ENCODE measurements at places on chromosomes 2 and 18. TPM values are rescaled to one million over a fixed set of nuclear protein-coding genes. Genes with fewer than 3 reads are reported as not detected.

DNA sequence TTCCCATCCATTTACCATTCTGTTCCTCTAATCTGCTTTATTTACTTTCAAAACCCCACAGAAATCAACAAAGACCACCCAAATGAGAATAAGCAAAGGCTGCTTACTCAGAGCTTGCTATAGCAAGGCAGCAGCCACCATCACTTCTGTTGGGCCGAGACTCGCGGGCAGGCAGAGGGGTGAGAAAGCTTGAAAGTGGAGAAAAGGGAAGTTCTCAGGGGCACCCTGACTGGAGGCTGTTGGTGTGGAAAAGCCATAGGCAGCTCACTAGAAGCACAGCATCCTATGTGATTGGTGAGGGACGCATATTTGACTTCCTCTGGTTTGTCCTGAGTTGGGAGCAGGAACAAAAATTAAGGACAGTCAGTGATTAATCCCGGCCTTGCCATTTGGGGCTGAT is 269.7 kb upstream of the THSD7B start:
- DNase-seq: no peak
- no peaks in the 10 kb centered on the region for H3K27me3 ChIP-seq
- no peak overlapping the region for H3K27ac ChIP-seq
- H3K36me3 ChIP-seq: no peaks in the 10 kb centered on the region

DNA sequence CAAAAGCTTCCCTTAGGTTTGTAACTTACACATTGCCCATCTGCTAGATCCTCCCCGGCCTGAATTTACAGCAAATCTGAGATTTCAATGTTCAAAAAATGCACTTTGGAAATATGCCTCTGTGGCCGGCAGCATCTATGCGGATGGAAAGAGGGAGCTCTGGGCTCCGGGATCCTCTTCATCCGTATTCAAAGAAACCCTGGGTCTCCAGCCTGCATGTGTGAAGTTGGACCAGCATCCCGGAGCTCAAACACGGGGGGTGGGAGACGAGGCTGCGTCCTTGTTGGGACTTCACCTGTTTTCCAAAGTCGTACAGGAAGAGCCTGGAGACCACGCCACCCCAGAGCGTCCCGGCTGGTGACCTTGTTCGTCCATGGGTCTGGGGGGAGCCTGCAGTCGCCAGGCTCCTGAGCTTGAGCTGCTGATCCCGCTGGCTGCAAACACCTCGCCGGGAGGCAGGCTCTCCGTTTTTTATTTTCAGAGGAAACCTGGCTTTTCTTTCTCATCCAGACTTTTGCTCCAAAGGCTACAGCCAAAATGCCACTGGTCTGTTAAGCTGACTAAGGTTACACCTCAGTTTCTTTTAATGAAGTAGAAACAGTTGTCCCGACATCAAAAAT is 77.4 kb downstream of the PTGR3 start:
- H3K4me1 ChIP-seq: no peaks in the 10 kb centered on the region
- peak; percentile 37 for DNase-seq
- no peaks in the 10 kb centered on the region for H3K27me3 ChIP-seq
- no peak overlapping the region for H3K4me3 ChIP-seq
- no peak overlapping the region for H3K27ac ChIP-seq

DNA sequence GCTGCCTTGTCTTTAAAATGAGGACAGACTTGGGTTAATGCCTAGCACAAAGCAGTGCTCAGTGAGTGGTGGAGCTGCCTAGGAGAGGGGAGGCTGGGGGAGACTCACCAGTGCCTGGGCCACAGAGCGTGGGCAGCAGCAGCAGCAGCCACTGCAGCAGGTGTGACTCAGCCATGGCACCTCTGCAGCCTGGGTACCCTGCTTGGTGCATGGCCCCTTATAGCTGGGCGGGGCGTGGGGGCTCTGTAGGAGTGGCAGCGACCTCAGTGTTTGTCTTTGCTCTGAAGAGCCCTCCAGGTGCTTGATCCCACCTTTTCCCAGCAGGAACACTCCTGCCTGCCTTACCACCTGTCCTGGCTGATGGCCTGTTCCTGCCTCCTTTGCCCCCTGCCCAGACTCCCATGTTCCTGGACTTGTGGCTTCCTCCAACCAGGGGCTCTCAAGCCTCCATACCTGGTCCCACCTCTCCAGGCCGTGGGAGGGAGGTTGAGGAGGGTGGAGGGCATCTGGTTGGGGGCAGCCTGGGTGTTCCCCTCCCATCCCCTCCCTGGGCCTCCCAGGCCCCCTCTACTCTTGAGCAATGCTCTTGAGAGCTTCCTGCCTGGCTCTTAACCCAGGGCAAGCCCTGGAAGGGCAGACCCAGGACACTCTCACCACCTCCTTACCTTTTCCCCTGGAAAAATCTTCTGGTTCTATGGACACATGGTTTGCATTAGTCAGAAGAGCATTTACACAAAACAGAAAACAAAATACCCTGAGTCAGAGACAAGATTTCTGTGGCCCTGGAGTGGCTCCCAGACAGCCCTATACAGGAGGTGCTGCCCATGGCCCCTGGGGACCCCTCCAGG is at the start of gene SFTPB:
Gene SFTPB, minus strand, starts transcription at position 191 of the 848 bp plus-strand sequence. Its CDS starts 16 bp downstream, at position 175.
- no peaks in the 10 kb centered on the region for H3K36me3 ChIP-seq
- H3K4me3 ChIP-seq: no peak within 1 kb of the TSS
- H3K27ac ChIP-seq: no peak within 1 kb of the TSS
- H3K27me3 ChIP-seq: no peaks in the 10 kb centered on the region
- no peak for DNase-seq

DNA sequence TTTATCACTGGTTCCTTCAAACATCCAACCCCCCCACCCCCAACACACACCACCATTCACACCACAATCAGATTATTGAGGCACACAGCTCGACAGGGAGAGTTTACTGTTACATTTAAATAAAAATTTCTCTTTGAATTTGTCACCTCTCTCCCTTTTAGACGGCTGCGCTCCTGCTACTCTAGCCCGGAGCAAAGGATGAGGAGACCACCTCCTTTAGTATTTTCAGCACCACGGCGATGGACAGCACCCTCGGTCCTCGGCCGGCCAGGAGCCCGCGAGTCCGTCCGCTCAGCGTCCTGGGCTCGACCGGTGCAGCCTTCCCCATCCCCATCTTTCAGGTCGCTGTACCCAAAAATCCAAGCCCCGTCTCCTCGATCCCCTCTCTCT is 892 bp downstream of the CELF4 start:
- DNase-seq: peak; percentile 44
- H3K27me3 ChIP-seq: peaks cover 16% of the 10 kb centered on the region
- H3K4me3 ChIP-seq: no peak overlapping the region
- no peaks in the 10 kb centered on the region for H3K36me3 ChIP-seq
- peaks cover 16% of the 10 kb centered on the region for H3K4me1 ChIP-seq

DNA sequence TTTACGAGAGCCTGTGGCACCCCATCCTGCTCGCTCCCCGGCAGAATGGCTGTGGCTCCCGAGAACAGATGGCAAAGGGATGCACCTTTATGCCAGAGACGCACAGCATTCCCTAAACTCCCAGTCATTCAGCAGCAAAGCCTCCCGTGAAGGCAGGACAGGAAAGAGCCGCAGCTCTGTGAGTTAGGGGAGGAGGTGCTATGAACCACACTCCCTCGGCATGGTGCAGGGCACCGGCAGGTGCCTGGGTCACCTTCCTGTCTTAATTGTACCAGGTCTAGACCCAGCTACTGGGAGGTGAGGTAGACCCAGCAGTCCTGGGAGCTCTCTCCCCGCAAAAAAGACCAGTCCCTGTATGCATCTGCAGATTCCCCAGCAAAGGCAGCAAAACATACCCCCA is 149.8 kb downstream of the TWIST2 start:
- H3K4me3 ChIP-seq: no peak overlapping the region
- H3K36me3 ChIP-seq: no peaks in the 10 kb centered on the region
- DNase-seq: no peak
- peaks cover 3% of the 10 kb centered on the region for H3K27me3 ChIP-seq

DNA sequence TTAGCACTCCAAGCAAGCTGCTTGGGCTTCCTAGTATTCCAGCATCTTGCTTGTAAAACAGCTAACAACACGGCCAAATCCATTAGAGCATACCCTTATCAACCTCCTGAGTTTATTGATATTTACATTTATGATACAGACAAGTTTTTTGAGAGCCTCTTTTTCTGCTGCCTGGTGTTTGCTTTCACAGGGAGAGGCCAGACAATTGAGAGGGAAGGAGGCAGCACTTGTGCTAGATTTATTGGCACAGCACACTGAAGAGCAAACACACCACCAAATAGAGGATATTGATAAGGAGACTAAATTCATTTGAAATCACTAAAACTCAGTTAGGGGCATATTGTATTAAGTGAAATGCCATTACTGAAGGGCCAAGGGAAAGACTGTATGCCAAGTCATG is 1142.3 kb upstream of the FANCL start:
- H3K27ac ChIP-seq: no peak overlapping the region
- no peaks in the 10 kb centered on the region for H3K27me3 ChIP-seq
- DNase-seq: no peak
- no peak overlapping the region for H3K4me3 ChIP-seq
- H3K36me3 ChIP-seq: no peaks in the 10 kb centered on the region

GRCh38 chr2:189086250-189086649 is 93.3 kb downstream of the COL5A2 start:
- H3K36me3 ChIP-seq: no peaks in the 10 kb centered on the region
- no peak for DNase-seq
- H3K4me1 ChIP-seq: peaks cover 5% of the 10 kb centered on the region
- no peaks in the 10 kb centered on the region for H3K27me3 ChIP-seq
- H3K27ac ChIP-seq: no peak overlapping the region

DNA sequence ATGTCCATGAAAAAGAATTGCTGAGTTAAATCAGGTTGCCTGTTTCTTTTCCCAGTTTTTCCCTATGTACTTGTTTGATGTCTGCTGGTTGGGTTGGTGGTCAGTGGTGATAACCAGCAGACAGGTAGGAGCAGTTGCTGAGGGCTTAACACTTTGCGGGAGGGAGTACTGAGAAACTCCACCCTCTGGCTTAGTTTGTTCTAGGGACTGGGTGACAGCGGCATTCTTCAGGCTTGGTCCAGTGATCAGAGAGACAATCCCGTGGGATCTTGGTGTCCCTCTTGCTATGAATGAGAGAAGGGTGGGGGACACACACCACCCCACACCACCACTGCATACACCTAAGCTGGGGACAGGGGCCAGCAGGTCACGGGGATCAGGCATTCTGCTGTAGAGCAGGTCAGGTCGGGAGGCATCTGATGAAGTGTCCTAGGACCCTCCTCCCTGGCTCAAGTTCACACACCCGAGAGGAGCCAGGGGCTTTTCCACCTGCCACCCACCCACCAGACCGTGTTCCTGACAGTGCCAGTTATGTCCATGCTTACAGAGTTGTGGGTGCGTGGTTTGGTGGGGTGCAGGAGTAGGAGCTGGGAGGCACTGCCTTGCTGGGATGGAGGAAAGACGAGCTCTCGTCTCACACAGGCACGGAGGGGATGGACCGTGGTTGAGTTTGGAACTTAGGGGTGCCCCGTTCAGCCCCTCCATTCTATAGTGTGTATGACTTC is 21.3 kb upstream of the ALLC start:
- DNase-seq: no peak
- H3K27me3 ChIP-seq: no peaks in the 10 kb centered on the region
- H3K4me1 ChIP-seq: no peaks in the 10 kb centered on the region
- H3K4me3 ChIP-seq: no peak overlapping the region
- H3K36me3 ChIP-seq: no peaks in the 10 kb centered on the region
- no peak overlapping the region for H3K27ac ChIP-seq

- H3K4me1 ChIP-seq: no peaks in the 10 kb centered on the region
- no peak overlapping the region for H3K27ac ChIP-seq
- no peaks in the 10 kb centered on the region for H3K36me3 ChIP-seq
- no peak for DNase-seq
- H3K27me3 ChIP-seq: no peaks in the 10 kb centered on the region
Observed at GRCh38 chr2:132460781-132461180, 44.2 kb downstream of the GPR39 start.

- no peak for DNase-seq
- peaks cover 43% of the 10 kb centered on the region for H3K4me1 ChIP-seq
- H3K27me3 ChIP-seq: no peaks in the 10 kb centered on the region
- H3K4me3 ChIP-seq: no peak overlapping the region
- H3K27ac ChIP-seq: no peak overlapping the region
Observed at GRCh38 chr2:98474979-98475632, 30.4 kb downstream of the INPP4A start.

DNA sequence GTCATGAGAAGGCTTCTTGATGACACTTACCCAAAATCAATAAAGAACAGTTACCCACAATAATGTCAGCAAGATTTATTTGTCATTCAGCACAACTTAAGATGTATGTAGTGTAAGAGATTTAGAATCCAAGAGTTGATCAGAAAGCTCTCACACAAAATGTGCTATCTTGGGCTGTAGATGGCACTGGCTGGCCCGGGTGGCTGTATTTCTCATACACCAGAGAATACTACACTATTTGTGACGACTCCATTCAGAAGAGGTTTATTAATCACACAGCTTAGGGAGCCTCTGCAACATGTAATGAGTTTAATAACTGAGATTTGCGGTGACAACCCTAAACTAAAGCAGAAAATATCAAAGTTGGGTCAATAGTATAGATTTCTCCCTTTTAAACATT is 530.4 kb upstream of the KLHL29 start:
- no peak overlapping the region for H3K27ac ChIP-seq
- H3K27me3 ChIP-seq: no peaks in the 10 kb centered on the region
- H3K4me1 ChIP-seq: no peaks in the 10 kb centered on the region
- H3K36me3 ChIP-seq: no peaks in the 10 kb centered on the region
- no peak for DNase-seq

GRCh38 chr18:37778417-37779165 is 213.0 kb upstream of the CELF4 start:
- no peak overlapping the region for H3K4me3 ChIP-seq
- DNase-seq: peak; percentile 89
- no peak overlapping the region for H3K27ac ChIP-seq

DNA sequence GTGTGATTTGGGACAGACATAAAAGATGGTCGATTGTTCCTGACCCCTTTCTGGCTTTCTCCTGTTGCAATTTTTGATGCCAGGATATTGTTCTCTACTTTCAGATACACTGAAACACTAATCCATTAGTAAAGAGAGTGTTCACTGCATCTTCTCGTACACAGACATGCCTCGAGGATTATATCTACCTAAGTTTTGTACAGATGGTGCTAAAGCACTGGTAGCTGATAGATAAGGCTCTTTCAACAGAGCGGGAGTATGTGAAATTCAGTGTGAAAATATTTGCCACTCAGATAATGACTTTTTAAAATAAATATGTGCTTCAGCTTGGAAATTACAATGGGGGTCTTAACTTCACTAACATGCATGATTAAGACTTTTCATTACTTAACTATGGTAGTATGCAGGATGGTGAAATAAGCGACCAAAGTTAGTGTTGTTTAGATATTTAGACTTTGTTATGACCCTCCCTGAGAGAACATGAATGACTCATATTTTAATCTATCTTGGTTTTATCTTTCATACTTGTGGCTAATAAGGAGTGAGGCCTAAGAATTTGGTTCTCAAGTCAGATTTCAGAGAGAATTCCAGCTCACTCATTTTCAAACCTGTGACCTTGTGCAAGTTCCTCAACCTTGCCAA is 474.9 kb downstream of the NRXN1 start:
- no peaks in the 10 kb centered on the region for H3K4me1 ChIP-seq
- no peak overlapping the region for H3K4me3 ChIP-seq
- no peaks in the 10 kb centered on the region for H3K36me3 ChIP-seq
- DNase-seq: no peak

The CYP26B1 gene
- total RNA-seq: 13.7 TPM

The HOXD3 gene
- 7.8 TPM for total RNA-seq

The NDC80 gene
- total RNA-seq: 0.61 TPM

The BUB1 gene
- total RNA-seq: 1.1 TPM

The AOX1 gene
- 922 TPM for total RNA-seq

The RNF181 gene
- total RNA-seq: 175 TPM

The PTPRM gene
- total RNA-seq: 54.9 TPM

The CTIF gene
- total RNA-seq: 20.5 TPM

The LIMS4 gene
- 8.9 TPM for total RNA-seq

The KCNF1 gene
- total RNA-seq: 1.1 TPM
